ENCODE measurements at places on chromosomes 11 and 22. TPM values are rescaled to one million over a fixed set of nuclear protein-coding genes. Genes with fewer than 3 reads are reported as not detected.

Gene CCDC87
- total RNA-seq = 0.89 TPM

Gene RIMBP3C
- total RNA-seq = not detected

Gene SGSM1
- 3.6 TPM for total RNA-seq

Gene PITPNM1
- total RNA-seq = 76.3 TPM

Gene TSSK2
- not detected for total RNA-seq

DNA sequence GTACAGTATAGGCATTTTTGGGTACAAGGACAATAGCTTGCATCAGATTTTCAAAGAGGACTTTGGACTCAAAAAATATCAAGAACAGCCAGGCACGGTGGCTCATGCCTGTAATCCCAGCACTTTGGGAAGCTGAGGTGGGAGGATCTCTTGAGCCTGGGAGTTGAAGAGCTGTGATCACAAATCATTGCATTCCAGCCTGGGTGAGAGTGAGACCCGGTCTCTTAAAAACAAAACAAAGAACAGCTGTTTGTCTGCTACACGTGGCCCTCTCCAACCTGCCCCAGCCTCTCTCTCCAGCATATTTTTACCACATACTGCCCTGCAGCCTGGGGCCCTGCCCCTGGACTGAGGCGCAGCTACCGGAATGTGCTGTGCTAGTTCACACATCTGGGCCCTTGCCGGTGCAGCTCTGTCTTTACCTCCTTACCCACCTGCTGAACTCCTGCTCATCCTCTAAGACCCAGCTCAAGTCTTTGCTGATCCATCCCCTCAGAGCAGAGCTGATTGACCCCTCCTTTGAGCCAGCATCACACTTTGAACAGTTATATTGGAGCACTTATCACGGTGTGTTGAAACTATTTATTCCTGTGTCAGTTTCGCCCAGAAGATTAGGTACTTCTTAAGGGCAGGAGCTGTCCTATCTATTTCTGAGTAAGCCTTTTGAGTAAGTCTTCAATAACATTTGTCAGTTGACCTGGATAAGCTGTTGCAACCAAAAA lies 29.4 kb downstream of the GRIK4 start:
- H3K27ac ChIP-seq = no peak overlapping the region
- H3K36me3 ChIP-seq = no peaks in the 10 kb centered on the region
- H3K27me3 ChIP-seq = peaks cover 40% of the 10 kb centered on the region
- peaks cover 8% of the 10 kb centered on the region for H3K4me1 ChIP-seq
- DNase-seq = no peak

DNA sequence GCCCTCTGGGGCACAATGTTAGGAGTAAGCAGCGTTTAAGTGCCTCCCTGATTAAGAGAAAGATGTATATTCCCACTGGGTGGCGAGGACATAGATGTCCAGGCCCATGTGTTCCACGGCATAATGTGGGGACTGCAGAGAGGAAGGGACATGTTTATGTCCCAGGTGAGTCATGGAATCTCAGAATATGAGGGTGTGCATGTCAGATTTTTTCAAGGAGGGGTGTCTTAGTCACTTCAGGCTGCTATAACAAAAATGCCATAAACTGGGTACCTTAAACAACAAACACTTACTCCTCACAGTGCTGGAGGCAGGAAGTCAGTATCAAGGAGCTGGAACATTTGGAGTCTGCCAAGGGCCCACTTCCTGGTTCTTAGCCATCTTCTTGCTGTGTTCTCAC lies 55.1 kb downstream of the BCR start:
- H3K27me3 ChIP-seq = no peaks in the 10 kb centered on the region
- peaks cover 24% of the 10 kb centered on the region for H3K4me1 ChIP-seq
- H3K27ac ChIP-seq = peak overlapping the region; percentile 37
- peaks cover 7% of the 10 kb centered on the region for H3K36me3 ChIP-seq
- DNase-seq = no peak

- no peaks in the 10 kb centered on the region for H3K36me3 ChIP-seq
- DNase-seq = no peak
- H3K4me1 ChIP-seq = no peaks in the 10 kb centered on the region
Measured at GRCh38 chr22:22123118-22123959, 121.2 kb upstream of the VPREB1 start.

GRCh38 chr11:56048480-56048879 lies 21.0 kb downstream of the OR5AS1 start:
- no peaks in the 10 kb centered on the region for H3K36me3 ChIP-seq
- no peak overlapping the region for H3K4me3 ChIP-seq
- DNase-seq = no peak
- no peak overlapping the region for H3K27ac ChIP-seq
- H3K4me1 ChIP-seq = peaks cover 3% of the 10 kb centered on the region

GRCh38 chr22:46391486-46392136 lies 56.1 kb downstream of the TRMU start:
- no peaks in the 10 kb centered on the region for H3K27me3 ChIP-seq
- no peak overlapping the region for H3K4me3 ChIP-seq
- no peaks in the 10 kb centered on the region for H3K4me1 ChIP-seq

DNA sequence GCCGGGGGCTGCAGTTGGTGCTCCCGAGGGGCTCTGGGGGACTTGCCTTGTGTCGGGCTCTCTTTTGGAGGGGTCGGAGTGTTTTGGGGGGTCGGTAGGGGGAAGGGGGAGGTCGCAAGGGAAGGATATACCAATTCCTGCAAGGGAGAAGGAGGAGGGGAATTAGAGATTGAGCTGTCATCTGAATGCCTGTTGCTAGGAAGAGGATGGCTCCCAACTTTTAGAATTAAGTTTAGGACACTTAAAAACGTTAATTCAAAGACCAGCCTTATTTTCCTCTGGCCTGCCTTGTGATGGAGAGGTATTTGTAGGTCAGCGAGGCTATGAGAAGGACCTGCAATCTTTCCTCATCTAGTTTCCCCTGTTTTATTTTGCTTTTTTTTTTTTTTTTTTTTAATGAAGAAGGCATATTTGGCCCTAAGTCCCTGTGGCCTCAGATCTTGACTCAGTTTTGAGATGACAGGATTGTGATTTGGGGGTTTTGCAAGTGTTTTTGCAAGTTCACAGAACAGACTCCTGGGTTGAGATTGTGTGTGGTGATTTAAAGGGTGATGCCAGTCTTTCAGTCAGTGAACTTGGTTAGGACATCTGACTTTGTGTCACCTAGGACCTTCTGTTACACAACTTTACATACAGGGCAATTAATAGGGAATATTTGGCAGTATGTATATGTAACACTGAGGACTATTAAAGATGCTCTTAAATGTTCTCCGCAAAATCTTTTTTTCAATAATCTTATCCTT lies 672 bp downstream of the TMEM135 start:
- no peaks in the 10 kb centered on the region for H3K27me3 ChIP-seq
- H3K4me3 ChIP-seq = peak overlapping the region; percentile 98
- peaks cover 26% of the 10 kb centered on the region for H3K4me1 ChIP-seq
- peak overlapping the region; percentile 93 for H3K27ac ChIP-seq
- peaks cover 8% of the 10 kb centered on the region for H3K36me3 ChIP-seq

DNA sequence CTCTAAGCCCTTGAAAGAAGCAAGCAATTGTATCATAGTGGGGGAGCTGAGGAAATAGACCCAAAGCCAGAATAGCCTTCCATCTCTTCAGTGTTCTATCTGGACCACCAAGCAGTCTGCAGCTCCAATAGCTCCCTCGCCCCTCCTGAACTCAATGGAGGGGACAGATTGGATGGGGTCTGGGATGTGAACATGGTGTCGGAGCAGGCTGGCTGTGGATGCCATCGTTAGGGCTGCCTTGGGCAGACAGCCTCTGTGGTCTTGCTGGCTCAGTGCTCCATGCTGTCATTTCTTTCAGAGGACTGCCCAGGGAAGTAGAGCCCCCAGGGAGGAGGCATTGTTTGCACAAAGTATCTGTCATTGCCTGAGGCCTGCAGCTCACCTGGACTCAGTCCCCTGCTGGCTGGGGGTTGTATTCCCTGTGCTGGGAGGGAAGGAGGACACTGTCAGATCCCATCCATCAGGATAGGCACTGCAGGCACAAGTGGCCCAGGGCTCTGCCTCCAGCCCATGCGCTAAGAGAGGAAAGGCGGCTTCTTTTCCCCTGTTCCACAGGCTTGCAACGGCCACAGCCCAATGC lies 537.7 kb downstream of the BUD13 start:
- H3K27me3 ChIP-seq = peaks cover 26% of the 10 kb centered on the region
- H3K4me1 ChIP-seq = no peaks in the 10 kb centered on the region
- H3K36me3 ChIP-seq = no peaks in the 10 kb centered on the region
- no peak overlapping the region for H3K27ac ChIP-seq

DNA sequence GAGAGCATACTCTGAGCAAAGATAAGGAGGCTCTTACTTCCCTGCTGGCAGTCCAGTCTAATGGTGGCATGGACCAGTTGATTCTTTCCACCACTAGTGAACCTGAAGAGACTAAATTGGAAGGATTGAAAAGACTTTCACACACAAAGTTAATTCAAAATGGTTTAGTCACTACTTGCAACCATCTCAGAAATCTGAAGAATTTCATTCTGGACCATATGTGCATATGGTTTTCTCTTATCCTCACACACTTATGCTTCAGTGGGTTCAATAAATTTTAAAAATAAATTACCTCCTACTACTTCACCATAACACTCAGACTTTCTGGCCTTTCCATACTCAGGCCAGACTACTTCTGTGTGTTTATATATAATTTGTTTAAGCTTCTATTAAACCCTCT lies 44.7 kb downstream of the CADM1 start:
- no peak for DNase-seq
- no peaks in the 10 kb centered on the region for H3K36me3 ChIP-seq
- H3K4me1 ChIP-seq = peaks cover 16% of the 10 kb centered on the region
- no peak overlapping the region for H3K27ac ChIP-seq

DNA sequence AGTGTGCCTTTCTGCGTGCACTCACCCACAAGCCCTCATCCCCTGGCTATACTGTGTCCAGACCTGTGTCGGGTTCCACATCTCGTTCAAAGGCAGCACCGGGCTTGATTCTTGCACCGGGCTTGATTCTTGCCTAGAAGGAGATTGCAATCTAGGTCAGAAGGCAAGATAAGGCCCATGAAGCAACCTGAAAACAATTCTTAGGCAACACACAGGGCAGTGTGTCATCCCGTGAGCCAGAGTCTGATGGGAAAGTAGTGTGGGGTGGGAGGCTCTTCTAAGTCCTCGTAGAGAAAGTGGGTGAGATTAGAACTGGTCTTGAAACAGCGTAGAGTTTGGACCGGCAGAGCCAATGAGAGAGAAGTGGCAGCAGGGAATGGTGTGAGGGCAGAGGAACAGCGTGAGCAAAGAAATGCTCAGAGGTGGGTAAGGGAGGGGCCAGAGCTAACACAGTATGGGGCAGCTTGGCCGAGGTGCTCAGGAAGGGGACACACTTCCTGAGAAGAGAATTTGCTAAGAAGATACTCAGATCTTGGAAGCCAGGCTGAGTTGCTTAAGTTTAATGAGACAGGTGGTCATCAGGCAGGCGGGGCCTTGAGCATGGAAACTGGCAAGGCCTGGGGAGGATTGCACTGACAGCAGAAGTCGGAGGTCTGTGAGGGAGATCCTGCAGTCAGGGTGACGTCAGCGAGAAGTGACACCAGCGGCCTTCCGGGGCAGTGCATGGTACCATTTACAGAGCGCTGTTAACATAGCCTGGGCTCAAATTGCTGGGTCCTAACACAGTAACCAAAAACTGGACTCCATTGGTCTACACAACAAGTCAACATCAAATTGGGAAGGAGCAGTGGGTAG lies 40.7 kb upstream of the DKK3 start:
- H3K4me1 ChIP-seq = no peaks in the 10 kb centered on the region
- no peak overlapping the region for H3K27ac ChIP-seq
- no peak for DNase-seq
- H3K36me3 ChIP-seq = no peaks in the 10 kb centered on the region
- no peaks in the 10 kb centered on the region for H3K27me3 ChIP-seq
- H3K4me3 ChIP-seq = no peak overlapping the region

- H3K4me1 ChIP-seq = peaks cover 6% of the 10 kb centered on the region
- DNase-seq = no peak
- no peak overlapping the region for H3K4me3 ChIP-seq
- peaks cover 46% of the 10 kb centered on the region for H3K36me3 ChIP-seq
Measured at GRCh38 chr22:23803001-23803819, 16.4 kb downstream of the SMARCB1 start.

DNA sequence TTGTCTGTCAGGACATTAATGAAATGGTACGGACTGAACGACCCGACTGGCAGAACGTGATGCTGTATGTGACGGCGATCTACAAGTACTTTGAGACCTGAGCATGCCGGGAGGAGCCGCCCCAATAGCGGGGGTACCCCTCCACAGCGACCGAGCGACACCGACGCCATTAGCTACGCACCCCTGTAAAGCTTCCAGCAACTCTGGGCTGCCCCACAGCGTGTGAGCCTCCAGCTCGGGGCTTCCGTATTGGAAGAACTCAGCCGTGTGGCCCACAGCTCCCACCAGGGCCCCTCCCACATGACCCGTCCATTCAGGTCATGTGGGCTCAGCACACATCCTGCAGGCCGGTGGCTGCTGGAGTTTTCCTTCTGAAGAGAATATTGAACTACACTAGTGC lies 12.9 kb upstream of the ADORA2A start:
- H3K27me3 ChIP-seq = no peaks in the 10 kb centered on the region
- no peak for DNase-seq
- no peak overlapping the region for H3K4me3 ChIP-seq
- peak overlapping the region; percentile 85 for H3K27ac ChIP-seq
- no peaks in the 10 kb centered on the region for H3K4me1 ChIP-seq

DNA sequence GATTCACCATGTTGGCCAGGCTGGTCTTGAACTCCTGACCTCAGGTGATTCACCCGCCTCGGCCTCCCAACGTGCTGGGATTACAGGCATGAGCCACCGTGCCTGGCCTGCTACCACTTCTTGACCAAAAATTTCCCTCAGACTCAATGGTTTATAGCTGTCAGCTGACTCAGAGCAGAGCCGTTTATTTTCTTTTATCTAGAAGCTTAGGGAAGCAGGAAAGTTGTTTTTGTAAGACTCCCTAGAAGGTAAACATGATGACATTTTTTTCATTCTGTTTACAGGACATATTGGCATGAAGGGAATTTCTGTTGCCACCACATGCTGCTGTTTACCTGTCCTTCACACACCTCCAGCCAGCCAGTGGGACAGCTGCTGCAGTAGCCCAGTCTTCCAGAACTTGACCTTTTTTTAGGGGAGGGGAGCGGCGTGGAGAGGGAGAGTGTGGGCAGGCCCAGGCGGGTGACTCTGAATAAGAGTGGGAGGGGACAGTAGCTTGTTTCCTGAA lies 56.1 kb upstream of the PTPRJ start:
- H3K4me1 ChIP-seq = peaks cover 11% of the 10 kb centered on the region
- no peaks in the 10 kb centered on the region for H3K36me3 ChIP-seq
- H3K27ac ChIP-seq = peak overlapping the region; percentile 84
- no peak overlapping the region for H3K4me3 ChIP-seq
- no peaks in the 10 kb centered on the region for H3K27me3 ChIP-seq
- DNase-seq = peak; percentile 17

DNA sequence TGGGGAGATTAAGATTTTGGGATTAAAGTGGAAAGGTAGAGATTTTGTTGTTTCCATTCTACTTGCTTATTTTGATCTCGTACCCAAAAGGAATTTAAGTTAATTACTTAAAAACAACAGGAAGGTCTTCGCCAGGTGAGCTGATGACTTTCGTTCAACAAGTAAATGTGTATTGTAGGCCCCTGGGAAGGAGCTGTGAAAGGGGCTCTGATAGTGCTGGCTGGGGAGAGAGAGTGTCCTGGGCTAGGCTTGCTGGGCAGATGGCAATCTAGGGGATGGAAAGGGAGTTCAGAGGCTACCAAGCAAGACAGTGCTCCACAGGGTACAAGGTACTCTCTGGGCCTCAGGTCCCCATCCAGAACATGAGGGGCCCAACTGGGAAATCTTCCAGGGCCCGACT lies 189.4 kb downstream of the CEP164 start:
- H3K27me3 ChIP-seq = peaks cover 16% of the 10 kb centered on the region
- peak overlapping the region; percentile 77 for H3K27ac ChIP-seq
- H3K36me3 ChIP-seq = no peaks in the 10 kb centered on the region
- H3K4me3 ChIP-seq = no peak overlapping the region
- DNase-seq = no peak
- H3K4me1 ChIP-seq = peaks cover 23% of the 10 kb centered on the region

- DNase-seq = no peak
- no peaks in the 10 kb centered on the region for H3K36me3 ChIP-seq
- H3K27ac ChIP-seq = no peak overlapping the region
- no peak overlapping the region for H3K4me3 ChIP-seq
Measured at GRCh38 chr11:70568035-70568813, 169.9 kb downstream of the CTTN start.

Data from progenitor cell of endocrine pancreas (in vitro differentiated cells).